ENCODE measurements at places on chromosomes 5 and 9.

GRCh38 chr5:116626272-116626723, 51.7 kb upstream of the SEMA6A start:
- DNase-seq, result no peak

- DNase-seq, result no peak
Observed at GRCh38 chr5:14560091-14560595, 21.4 kb upstream of the OTULINL start.

DNA sequence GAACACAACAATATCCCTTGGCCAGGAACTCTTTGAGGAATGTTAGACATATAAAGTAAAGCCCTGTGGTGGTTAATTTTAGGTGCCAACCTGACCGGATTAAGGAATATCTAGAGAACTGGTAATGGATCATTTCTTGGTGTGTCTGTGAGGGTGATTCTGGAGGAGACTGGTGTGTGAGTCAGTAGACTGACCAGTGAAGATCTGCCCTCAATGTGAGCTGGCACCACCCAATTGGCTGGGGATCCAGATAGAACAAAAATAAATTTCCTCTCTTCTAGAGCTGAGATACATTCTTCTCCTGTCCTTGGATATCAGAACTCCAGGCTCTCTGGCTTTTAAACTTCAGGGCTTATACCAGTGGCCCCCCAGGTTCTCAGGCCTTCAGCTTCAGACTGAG, 56.2 kb upstream of the TNPO1 start:
- no peak for DNase-seq

- DNase-seq, result no peak
Observed at GRCh38 chr9:12790883-12791282, 16.1 kb downstream of the LURAP1L start.

DNA sequence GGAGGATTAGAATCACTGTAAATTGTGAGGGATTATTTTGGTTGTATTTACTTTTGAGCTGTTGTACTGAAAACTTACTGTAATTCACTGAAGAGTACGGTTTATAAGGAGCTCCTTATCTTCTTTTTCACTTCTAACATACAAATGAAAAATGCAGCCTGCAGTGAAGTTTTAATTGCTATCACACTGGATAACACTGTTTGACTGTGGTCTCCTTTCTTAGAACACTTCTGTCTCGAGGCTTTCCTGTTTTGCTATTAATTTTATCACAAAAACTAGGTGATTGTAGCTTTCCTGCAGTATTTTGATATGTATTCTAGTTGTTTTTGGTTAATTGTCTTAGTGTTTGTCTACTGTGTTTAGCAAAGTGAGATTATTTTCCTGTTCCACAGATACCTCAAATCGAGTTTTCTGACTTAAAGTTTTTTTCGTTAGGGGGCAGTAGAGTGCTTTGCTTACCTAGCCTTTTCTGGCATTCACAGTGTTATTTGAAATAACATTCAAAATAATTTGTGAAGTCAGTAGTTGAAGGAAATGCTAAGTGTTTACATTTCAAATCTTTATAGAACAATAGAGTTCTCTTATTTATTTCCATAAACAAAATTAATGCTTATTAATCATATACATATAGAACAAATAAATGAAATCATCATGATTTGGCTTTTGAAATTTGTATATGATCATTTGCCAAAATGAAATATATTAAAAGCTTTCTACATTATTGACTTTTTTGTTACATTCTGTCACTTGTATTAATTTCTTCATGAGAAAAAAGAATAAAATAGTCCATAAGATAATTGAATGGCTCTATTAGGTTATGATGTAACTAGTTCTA, 52.9 kb downstream of the COMMD10 start:
- peak; percentile 5 for DNase-seq

DNA sequence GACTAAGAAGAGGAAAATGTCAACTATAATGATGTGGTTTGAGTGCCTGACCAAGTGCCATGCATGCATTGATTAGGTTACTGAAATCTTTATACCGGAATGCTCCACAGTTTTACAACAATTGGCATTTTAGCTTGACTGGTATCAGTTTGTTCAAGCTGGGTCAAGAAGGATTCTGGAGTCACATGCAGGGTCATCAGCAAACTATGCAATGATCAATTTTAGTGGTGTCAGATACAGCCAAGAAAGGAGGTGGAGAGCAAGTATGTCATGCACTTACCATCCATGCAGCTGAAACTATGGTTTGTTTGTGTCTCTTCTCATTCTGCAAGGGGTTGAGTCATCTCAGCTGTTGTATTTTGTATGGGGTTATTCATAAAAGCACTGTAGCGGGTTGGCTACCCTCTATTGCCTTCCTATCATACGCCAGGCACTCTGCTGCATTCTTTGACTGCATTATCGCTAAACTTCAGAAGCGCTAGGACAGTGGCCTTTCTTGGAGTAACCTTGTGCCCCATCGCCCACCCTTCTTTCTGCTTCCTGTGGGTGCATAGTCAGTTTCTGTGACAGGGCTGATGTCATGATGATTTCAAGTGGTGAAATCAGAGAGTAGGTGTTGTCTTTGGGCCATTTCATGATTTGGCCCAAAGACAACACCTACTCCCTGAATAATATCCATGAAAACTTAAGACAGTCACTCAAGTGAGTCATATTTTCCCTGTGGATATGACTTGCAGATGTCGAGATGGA, 145.4 kb downstream of the MTX3 start:
- no peak for DNase-seq

DNA sequence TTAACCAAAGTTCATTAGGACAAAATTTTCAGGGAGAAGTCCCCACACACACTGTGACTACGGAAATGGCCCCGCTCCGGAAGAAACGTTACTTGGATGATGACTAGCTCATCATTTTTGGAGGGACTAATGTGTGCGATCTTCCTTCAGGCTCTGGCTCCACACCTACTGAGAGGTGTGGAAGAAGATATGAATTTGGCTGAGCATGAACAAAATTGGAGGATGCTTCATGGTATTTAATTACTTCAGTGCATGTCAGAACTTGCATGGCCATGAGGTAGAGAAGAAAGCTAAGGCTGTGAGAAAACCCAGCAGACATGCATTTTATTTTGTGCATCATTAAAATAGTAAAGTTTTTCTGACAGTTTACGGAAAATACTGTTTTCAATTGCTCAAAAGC, 202.1 kb upstream of the TLE4 start:
- no peak for DNase-seq

- no peak for DNase-seq
Observed at GRCh38 chr5:10734832-10735523, 26.1 kb downstream of the DAP start.

GRCh38 chr9:8821910-8822666, 1022.5 kb upstream of the DMAC1 start:
- DNase-seq, result no peak

- DNase-seq, result no peak
Observed at GRCh38 chr5:147520450-147520849, 10.6 kb upstream of the DPYSL3 start.

GRCh38 chr5:178123094-178123965, 7.5 kb upstream of the RMND5B start:
- no peak for DNase-seq

DNA sequence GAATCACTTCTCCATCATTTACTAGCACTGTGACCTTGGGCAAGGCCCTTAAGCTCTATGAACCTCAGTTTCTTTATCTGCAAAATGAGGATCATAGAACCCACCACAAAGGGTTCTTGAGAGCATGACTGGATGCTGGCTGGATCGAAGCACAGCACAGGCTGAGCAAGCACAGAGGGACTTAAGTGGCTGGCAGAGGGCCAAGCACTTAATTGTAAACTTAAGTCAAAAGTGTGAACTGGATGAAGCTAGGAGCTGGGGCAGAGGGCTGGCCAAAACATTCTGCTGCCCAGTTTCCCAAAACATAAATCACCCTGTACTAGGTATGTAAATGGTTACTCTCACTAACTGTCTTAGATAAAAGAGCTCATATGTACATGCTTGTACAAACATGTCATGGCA, 112.3 kb upstream of the WWC1 start:
- no peak for DNase-seq

- DNase-seq, result no peak
Observed at GRCh38 chr9:1222511-1222910, 172.4 kb downstream of the DMRT2 start.

- DNase-seq, result no peak
Observed at GRCh38 chr9:137402746-137403145, 20.2 kb downstream of the EXD3 start.

DNA sequence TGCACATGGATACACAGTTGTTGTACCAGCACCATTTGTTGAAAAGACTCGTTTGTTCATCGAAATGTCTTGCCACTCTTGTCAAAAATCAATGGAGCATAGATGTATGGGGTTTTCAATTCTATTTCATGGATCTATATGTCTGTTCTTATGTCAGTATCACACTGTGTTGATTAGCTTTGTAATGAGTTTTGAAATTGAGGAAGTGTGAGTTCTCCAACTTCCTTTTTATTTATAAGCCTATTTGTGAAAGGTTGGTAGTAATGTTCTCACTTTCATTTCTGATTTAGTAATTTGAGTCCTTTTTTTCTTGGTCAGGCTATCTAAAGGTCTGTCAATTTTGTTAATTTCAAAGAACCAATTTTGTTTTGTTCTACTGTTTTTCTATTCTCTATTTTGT, 26.1 kb downstream of the ZNF510 start:
- no peak for DNase-seq

DNA sequence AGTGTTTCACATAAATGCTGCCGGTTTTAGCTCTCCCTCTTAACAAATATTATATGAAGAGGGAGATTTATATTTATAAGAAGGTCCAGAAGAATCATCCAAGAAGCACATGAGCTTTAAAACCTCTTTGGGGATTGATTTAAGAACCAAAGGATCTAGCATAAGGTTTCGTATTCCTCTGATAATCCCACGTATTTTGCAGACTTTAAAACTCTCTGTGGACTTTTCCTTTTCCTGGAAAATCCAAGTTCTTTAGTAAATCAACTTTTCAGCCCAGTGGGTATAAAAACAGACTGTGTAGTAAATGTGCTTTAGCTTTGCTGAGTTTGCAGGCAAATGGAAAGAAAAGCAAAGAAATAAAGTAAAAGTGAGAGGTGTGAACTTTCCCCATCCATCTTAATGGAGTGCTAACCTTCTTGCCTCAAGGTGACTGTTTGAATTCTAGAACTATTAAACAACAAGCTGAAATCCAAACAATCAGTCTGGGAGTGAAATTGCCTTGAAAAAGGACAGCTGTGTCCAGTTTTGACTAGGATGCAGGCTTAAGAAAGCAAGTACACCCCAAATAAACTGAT, 363.4 kb upstream of the SLC24A2 start:
- no peak for DNase-seq

- no peak for DNase-seq
Observed at GRCh38 chr9:81851340-81851739, 76.9 kb upstream of the SPATA31D4 start.

GRCh38 chr5:1732238-1732941, 67.2 kb downstream of the MRPL36 start:
- DNase-seq, result no peak

- DNase-seq, result no peak
Observed at GRCh38 chr9:8254541-8254940, 455.0 kb upstream of the DMAC1 start.

- no peak for DNase-seq
Observed at GRCh38 chr5:73436535-73437100, 12.0 kb downstream of the FOXD1 start.

GRCh38 chr9:21804331-21804730, 1.9 kb downstream of the MTAP start:
- DNase-seq, result no peak

- DNase-seq, result no peak
Observed at GRCh38 chr9:137058521-137059234, 4.8 kb upstream of the ENTPD2 start.

GRCh38 chr5:67997148-67997547, 218.4 kb upstream of the PIK3R1 start:
- no peak for DNase-seq

GRCh38 chr5:136399527-136399926, 34.2 kb upstream of the TRPC7 start:
- DNase-seq, result no peak

GRCh38 chr5:128682669-128683068, 144.6 kb upstream of the FBN2 start:
- DNase-seq, result no peak

- DNase-seq, result no peak
Observed at GRCh38 chr5:124034963-124035362, 523.0 kb downstream of the CSNK1G3 start.

GRCh38 chr5:39998518-39998917, 573.7 kb upstream of the DAB2 start:
- no peak for DNase-seq

DNA sequence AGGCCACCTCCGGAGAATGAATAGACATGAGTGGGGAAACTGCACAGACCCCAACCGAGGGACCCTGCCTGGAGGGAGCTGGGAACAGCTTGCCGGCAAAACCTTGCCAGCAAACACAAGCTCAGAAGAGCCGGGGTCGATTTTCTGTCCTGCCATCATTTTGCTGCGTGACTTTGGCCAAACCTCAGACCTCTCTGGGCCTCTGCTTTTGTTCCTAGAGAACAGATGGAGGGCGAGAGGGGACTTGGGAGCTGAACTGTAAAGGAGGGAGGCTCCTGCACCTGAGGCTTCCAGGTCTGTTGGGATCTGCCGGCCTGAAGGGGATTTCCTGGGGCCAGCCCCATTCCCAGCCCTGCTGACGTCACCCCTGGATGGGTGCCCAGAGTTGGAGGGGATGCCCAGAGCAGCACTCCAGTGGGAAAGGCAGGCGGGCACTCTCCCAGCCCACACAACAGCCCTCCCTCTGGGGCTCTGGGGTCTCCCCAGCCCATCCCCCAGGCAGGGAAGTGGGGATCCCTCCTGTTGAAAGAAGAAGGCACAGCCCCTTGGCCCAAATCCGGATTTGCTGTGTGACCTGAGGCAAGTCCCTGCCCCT, 40.4 kb upstream of the SYNPO start:
- no peak for DNase-seq

DNA sequence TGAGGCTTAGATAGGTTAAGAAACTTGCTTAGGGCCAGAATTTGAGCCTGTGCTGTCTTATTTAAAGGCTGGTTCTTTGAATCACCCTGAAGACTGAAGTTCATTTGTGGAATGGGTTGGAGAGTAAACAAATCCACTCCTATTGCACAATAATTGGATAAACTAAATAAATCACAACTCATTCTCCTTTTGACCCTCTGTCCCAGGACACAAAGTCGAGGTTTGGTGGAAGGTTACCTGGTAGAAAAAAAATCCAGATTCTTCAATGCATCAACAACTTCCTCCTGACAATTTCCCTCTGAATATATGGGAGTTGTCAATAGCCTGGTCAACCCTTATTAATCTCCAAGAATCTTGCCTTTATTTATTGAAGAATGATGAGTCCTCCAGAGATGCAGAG, 28.9 kb downstream of the TBC1D2 start:
- no peak for DNase-seq

GRCh38 chr9:124309667-124310084, 51.9 kb downstream of the NEK6 start:
- DNase-seq, result no peak

- no peak for DNase-seq
Observed at GRCh38 chr5:14153932-14154731, 11.0 kb downstream of the TRIO start.

DNA sequence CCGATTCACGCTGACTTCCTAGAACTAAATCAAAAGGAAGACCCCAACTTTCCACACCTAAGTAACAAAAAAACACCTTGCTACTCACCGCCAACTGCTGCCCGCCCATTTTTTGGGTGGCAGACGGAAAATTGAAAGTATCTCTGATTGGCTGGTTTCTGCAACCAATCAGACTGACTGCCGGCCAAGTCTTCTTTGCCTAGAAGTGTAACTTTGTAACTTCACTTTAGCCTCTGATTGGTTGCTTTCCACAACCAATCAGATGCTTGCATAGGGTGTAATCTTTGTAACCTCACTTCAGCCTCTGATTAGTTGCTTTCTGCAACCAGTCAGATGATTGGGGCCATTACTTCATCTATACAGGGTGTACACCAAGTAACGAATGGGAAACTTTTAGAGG, 42.6 kb upstream of the ANKH start:
- DNase-seq, result no peak

Data from activated CD4-positive, alpha-beta T cell treated with anti-CD3 and anti-CD28 coated beads for 24 hours (primary cell).